ENCODE measurements at places on chromosomes 7 and 10.

GRCh38 chr7:152370297-152370696 is 65.5 kb downstream of the KMT2C start:
- DNase-seq: no peak

GRCh38 chr10:85849315-85849714 is 517.3 kb downstream of the GRID1 start:
- DNase-seq: no peak

GRCh38 chr7:34069676-34070075 is 164.3 kb downstream of the BMPER start:
- no peak for DNase-seq

DNA sequence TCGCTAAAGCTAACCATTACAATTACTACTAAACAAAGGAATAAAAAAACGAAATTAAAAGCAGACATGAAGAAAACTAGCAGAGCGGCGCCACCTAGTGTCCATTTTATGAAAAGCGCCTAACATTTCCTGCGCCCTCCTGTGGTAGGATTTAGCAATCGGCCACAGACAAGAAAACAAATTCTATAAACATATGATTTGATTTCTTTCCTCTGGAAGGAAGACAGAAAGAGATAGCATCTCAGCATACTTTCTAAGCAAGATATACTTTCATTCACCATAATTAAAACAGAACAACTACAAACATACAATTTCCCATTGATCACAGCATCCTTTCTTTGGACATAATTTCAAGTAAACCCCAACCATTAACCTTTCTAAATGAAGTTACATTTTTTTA is 337.7 kb upstream of the NPVF start:
- DNase-seq: no peak

DNA sequence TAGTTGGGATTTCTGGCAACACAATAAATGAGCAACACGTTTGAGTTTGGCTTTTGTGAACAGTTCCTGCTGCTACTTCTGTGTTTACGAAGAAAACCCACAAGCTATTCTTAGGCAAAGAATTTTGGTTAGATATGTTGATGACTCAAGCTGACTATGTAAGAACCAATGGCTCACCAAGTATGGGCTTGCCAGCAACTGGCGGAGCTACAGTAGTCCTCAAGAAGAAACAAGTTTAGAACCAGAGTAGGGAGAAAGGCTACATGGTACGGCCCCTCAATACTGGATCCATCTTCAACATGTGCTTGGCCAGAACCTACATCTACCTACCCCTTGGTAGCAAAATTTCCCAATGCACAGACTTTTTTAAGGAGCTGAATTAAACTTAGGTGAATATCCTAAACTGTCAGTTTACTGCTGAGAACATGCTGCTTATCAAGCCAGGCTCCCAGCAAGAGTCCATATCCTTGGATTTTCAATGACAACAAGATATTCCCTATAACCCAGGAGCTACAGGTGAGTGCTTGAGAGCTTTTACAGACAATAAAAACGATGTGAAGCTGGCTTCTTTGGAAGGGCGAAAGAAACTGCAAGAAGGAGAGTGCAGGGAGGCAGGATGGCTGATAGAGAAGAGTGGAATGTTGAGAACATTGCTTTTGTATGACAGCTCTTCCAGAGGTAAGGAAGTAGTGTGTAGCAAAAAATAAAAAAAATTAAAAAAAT is 74.3 kb upstream of the ASAH2 start:
- DNase-seq: no peak

DNA sequence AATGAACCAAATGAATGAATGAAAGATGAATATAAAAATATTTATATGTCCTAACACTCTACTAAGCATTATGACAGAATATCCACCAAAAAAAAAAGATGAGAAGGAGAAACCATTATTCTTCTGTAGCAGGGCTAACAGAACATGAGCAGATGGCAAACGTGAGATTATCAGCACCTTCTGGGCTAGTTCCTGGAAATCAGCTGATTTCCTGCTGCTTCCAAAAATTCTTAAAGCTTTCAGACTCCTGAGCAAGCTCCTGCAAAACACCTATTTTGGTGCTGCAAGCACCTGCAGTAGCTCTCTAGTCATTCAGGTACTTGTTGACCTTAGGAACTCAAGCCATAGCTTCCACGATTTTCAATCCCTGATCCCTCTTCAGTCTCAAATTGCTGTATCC is 51.8 kb downstream of the NPSR1 start:
- no peak for DNase-seq

DNA sequence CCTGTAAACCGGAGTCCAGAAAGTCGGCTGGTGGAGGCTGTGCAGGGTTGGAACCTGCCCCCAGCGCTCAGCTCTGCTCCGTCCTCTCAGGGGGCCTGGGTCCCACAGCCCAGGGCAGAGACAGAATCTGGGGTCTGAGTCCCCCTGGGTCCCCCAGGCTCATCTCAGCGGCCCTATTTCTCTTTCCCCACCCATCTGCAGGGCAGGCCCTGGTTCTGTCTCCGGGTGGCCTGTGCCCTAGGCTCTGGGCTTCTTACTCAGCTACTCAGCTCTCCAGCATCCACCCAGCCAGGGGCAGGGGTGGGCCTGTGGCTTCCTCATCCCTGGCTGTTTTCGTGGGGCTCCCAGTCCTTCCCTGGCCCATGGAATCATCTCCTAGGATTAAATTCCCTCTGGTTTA is 183.4 kb downstream of the ADARB2 start:
- DNase-seq: no peak

DNA sequence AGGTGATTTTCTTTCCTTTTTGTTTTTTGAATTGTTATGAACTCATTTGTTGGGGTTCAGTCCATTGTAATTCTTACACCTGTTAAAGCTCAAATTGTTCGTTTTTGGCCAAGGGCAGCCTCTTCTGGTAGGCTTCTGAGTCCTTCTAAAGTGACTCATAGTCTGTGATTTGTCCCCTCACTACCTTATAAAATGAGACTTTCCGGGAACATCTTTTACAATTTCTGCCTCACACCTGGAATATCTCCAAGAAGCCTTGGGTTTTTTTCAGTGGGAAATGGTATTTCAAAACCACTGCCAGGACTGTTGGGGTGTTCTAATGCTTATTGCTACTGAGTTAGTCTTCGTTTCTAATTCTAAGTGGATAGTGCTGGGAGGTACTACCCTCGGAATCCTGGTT is 56.7 kb downstream of the BMPR1A start:
- DNase-seq: no peak

- DNase-seq: no peak
Measured at GRCh38 chr10:78981257-78981969, 87.4 kb upstream of the ZMIZ1 start.

- DNase-seq: no peak
Measured at GRCh38 chr7:159253657-159254056, 109.0 kb upstream of the VIPR2 start.

DNA sequence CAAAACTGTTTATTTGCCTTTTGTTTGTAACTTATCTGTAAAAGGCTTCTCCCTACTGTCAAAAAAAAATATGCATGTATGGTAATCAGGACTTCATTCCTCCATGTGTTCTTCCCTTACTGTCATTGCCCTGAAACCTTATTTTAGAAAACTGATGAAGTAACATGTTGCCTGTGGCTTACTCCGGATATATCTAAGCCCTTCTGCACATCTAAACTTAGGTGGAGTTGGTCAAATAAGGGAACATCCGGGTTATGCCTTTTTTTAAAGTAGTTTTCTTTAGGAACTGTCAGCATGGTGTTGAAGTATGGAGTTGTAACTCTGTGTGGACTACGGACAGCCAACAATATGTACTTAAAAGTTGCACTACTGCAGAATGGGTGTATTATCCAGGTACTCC is 6.2 kb downstream of the SAR1A start:
- no peak for DNase-seq

DNA sequence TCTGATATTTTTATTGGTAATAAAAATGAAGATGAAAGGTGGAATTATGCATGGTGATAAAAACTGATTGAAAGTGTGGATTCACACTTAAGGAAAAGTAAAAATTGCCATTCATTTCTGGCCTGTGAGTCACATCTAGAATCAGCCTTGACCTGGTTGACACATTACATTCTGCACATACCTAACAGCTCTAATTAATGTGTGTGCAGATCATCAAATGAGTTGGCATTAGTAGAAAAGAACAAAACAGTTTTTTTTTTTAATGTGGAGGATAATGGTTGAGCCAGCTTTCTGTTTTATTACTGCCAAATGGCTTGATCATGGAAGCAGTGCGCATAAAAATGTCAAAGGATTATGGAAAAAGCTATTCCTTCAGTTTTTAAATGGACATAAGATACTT is 142.6 kb upstream of the TMEM196 start:
- no peak for DNase-seq

- DNase-seq: no peak
Measured at GRCh38 chr7:155864271-155864985, 52.2 kb upstream of the SHH start.

- no peak for DNase-seq
Measured at GRCh38 chr10:125661941-125662515, 20.9 kb downstream of the TEX36 start.

DNA sequence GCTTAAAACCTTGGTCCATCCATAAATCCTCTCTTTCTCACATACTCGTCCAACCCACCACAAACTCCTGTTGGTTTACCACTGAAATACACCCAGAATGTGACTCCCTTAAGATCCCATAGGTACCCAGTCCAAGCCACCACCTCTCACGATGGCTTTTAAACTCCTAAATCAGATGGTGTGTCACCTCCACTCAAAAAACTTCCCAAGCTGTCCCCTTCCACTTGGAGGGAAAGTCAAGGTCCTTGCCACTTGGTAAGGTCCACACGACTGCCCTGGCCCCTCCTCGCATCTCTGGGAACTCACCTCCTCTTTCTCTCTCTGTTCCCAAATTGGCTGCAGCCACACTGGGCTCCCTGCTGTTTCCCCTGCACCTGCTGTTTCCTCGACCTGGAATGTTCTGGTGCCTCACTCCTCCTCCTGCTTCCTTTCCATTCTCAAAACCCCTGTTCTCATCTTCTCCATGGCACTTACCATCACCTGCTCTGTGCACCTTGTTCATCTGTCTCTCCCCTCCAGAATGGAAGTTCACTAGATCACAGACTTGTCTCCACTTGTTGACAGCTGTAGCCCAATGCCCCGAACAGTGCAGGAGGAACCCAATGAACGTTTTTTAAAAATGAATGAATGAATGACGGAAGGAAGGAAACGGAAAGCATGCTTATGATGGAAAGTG is 23.0 kb downstream of the ZFAND2A start:
- DNase-seq: no peak

GRCh38 chr7:108463613-108464012 is 7.4 kb upstream of the NRCAM start:
- DNase-seq: no peak

- DNase-seq: no peak
Measured at GRCh38 chr10:23399701-23400144, 39.2 kb upstream of the OTUD1 start.

DNA sequence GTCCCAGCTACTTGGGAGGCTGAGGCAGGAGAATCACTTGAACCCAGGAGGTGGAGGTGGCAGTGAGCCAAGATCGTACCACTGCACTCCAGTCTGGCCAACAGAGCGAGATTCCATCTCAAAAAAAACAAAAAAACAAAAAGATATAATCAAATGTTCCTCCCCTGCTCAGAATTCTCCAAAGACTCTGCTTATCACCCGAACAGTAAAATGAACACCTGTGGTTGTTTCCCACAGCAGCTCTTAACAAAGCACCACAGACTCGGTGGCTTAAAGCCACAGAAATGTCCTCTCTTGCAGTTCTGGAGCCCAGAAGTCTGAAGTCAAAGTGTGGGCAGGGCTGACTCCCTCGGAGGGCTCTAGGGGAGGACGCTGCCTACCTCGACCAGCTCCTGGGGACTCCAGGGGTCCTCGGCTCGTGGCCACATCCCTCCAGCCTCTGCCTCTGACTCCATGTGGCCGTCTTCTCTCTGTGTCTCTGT is 4.1 kb upstream of the INTS1 start:
- no peak for DNase-seq

GRCh38 chr10:120475844-120476791 is 19.1 kb downstream of the PLPP4 start:
- DNase-seq: no peak

GRCh38 chr7:43873300-43873699 is 4.0 kb upstream of the MRPS24 start:
- DNase-seq: no peak

- no peak for DNase-seq
Measured at GRCh38 chr7:22791204-22792158, 31.2 kb downstream of the TOMM7 start.

All from stimulated activated CD8-positive, alpha-beta memory T cell treated with anti-CD3 and anti-CD28 coated beads, Interleukin-4, amount 100 ng/mL, for 1 hour (primary cell).